ENCODE measurements at places on chromosomes 12 and 14. TPM values are rescaled to one million over a fixed set of nuclear protein-coding genes. Genes with fewer than 3 reads are reported as not detected.

GRCh38 chr14:84891404-84891803 is 638.5 kb upstream of the FLRT2 start:
- DNase-seq: no peak

DNA sequence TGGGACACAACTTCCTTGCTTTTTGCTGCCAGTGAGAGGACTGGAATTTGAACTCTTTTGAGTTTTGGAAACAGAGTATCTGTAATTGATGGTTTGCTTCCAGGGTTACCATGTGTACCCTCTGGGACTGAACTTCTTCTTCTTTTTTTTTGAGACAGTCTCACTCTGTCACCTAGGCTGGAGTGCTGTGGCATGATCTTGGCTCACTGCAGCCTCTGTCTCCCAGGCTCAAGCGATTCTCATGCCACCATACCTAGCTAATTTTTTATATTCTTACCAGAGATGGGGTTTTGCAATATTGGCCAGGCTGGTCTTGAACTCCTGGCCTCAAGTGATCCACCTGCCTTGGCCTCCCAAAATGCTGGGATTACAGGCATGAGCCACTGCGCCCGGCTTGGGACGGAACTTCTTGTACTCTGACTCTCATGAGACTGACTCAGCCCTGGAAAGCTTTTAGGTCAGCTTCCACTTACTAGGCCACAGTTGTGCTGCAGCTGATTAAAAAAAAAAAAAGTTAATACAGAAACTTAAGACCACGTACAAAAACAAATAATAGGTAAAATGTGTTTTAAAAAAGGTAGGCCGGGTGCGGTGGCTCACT is 15.8 kb downstream of the SEL1L start:
- DNase-seq: no peak

DNA sequence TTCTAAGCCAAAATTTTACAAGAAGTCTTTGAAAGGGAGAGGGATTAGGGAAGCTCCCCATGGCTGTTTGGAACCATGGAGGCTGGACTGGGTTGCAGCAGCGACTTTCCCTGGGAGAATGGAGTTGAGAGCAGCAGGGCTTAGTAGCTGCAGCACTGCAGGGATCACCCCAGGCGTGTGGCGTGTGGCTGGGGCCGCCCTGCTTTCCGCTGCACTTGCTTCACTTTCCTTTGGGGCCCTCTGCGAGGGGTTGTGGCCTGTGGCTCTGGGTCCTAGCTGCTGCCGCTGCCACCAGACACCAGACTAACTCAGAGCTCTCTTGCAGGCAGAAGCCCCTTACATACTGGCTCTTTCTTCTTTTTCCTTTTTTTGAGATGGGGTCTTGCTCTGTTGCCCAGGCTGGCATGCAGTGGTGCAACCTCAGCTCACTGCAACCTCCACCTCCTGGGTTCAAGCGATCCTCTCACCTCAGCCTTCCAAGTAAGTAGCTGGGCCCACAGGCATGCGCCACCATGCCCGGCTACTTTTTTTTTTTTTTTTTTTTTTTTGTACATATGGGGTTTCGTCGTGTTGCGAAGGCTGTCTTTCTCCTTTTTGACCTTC is 25.4 kb downstream of the CCDC62 start:
- peak; percentile 35 for DNase-seq

DNA sequence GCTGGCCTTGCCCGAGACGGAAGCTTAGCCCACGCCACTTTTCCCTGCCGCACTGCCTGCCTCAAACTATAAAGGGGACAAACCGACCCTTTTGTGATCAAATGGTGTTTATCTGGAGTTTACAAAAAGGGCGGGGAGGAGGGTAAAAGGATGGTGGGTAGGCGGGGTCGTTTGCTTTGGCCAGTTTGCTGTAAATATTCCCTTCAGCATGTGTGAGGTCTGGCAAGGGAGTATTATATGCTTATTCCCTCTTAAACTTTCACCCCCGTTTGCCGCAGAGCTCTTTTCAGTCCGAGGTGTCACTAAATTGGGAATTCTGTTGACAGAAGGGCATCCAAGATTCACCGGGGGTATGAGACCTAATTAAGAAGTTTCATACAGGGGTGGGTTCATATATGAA is 3.8 kb upstream of the TBX3 start:
- no peak for DNase-seq

- DNase-seq: no peak
Measured at GRCh38 chr14:55190906-55191202, 531 bp downstream of the DLGAP5 start.

GRCh38 chr12:30926243-30927221 is at the start of gene TSPAN11:
Gene TSPAN11, plus strand, starts transcription at chr12:30926748. Its CDS starts 27,244 bp downstream, at chr12:30953992.
- DNase-seq: peak; percentile 32

TAS2R9 gene
- total RNA-seq: not detected

MAP1LC3B2 gene
- 0.89 TPM for total RNA-seq

PRKAG1 gene
- total RNA-seq: 50.0 TPM

SLC5A8 gene
- not detected for total RNA-seq
